D341Med (cell line): ENCODE measurements at places on chromosomes 11 and 22.
A peak's percentile ranks its signal among the peaks of the same experiment; 100 is the strongest.

DNA sequence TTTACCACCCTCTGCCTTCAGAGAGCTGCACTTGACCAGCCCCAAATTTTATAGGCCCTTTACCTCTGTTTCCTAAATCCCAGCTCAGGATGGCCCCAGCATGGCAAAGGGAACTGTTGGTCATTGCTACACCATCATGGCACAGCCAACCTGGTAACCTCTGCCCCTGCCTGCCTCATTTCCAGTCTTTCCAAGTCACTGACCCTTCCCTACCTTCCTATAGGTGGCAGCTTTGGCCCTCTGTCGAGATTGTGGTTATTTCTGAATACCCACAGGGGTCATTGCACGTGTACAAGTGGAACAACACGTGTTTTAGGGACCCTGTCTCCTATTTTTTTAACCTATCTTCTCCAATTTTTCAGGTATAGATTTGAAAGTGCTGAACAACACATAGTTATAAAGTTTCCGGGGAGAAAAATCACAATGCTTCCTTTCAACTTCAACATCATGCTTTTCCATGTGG is 2.8 kb downstream of the GALNT18 start:
- DNase-seq: no peak

DNA sequence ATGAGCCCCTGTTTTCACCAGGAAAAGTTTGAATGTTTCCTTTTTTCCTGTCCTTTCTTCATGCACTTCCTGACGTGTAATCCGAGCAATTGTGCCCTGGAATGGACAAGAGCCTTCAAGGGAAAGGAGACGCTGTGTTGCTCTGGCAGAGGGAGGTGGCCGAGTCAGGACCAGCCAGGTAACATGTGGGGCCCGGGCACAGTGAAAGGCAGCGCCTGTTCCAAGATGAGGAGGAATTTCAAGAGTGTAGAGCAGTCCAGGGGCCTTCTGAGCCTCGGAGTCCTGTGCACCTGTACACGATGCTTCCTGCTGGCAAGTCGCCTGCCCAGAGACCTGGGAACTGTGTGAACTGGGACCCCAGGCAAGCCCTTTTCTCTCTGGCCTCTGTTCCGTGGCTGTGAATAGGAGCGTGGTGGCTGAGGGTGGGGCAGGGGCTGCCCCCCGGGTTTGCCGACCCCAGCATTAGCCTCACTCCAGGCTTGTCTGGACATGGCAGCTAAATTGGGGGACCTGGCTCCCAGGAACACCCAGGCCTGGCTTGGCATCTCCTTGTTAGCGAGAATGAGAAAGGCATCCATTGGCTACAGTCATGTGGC is 92.0 kb downstream of the MYEOV start:
- DNase-seq: no peak

DNA sequence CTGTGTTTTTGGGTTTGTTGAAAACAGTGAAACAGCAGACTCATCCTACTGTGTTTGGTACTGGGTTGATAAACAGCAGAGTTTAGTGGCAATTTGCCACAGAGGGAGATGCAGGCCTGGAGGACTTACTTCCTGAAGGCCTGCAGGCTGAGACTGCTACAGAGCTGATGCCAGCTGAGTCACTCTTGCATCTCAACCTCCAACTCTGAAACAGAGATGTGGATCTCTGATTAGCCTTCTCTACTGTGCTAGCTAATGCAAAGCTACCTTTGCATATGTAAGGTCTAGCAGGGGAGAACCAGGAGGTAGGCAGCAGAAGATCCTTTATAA is 14.3 kb downstream of the ATP5MG start:
- DNase-seq: no peak

- DNase-seq: no peak
Observed at GRCh38 chr22:32777987-32778386, 23.5 kb upstream of the TIMP3 start.

- DNase-seq: no peak
Observed at GRCh38 chr22:22578702-22579424, 19.8 kb upstream of the PRAME start.

GRCh38 chr11:108870373-108871020 is 205.6 kb downstream of the DDX10 start:
- no peak for DNase-seq

DNA sequence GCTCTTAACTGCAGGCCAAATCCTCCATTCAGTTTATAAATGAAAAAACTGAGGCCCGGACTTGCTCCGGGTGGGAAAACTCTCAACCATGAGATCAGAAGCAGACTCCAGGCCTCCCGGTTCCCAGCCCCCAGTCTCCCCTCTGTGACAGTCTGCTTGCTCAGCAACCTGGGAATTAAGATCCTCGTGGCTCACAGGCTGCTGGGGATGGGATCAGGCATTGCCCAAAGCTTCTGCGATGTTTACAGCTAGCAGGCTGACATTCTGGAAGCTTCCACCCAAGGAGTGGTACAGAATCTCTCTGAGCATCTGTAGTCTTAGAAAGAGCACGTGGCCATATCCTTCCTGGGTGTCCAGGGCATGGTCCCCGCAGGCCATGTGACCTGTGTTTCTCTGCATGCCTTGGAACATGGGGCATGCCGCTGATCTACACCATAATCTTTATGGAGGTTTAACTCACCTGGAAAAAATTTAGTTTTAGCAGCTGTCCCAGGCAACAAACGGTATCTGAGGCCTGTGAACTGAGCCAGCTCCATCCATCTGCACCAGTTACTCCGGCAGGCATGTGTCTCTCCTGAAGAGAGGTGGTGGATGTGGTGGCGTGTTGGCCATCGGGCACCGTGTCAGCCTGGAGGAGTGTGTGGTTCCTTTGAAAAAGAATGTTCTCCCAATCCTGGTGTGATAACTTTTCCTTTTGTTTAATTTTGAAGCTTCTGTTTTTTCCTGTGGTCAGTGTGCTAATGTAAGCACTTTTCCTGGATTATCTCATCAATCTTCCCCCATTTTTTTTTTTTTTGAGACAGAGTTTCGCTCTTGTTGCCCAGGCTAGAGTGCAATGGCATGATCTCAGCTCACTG is 7.9 kb downstream of the FBLN1 start:
- DNase-seq: no peak

- DNase-seq: no peak
Observed at GRCh38 chr11:104798789-104799188, 99.5 kb downstream of the CASP12 start.

GRCh38 chr11:14253421-14253820 is 105.6 kb downstream of the RRAS2 start:
- DNase-seq: no peak

DNA sequence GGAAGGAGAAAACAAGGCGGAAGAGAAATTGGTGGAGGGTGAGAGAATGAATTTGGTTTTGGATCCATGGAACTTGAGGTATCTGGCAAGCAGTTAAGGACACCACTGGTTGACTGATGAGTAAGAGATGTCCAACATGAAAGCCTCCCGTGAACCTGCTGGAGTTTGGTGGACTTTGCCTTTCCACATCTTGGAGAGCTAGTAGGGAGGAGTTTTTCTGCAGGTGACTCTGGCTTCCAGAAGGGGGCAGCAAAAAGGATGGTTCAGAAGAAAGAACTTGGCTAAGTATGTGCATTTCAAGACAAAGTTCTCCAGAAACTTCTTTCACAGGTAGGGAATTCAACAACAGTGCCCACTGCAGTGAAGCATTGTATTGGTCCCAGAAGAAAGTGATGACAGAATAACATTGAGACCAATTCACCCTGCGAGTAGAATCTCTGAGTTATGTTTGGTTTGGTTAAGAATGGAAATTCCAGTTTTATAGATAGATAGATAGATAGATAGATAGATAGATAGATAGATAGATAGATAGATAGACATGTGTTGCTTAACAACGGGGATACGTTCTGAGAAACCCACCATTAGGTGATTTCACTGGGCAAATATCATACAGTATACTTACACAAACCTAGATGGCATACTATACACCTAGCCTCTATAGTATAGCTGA is 28.5 kb downstream of the DCDC1 start:
- peak; percentile 45 for DNase-seq

GRCh38 chr11:91528965-91529364 is 695.7 kb upstream of the FAT3 start:
- no peak for DNase-seq

DNA sequence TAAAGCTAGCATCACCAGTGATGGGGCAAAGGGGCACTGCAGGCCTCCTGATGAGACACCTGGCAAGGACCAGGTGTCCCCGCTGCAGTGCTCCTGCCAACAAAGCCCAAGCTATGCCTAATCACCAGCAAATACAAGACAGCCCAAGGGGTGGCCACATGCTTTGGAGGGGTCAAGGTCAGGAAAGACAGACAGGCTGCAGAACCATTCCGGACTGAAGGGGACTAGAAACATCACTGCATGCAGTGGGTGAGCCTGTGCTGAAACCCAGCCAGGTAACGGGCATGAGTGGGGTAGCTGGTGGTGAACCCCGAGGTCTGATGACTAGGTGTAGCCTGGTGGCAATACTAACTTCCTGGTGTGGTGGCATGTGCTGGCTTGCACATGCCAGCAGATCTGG is 111.1 kb downstream of the MED15 start:
- no peak for DNase-seq

- no peak for DNase-seq
Observed at GRCh38 chr11:38411149-38411548, 1813.1 kb upstream of the RAG2 start.

- DNase-seq: no peak
Observed at GRCh38 chr11:114039551-114039950, 20.0 kb upstream of the ZBTB16 start.

- no peak for DNase-seq
Observed at GRCh38 chr22:38981005-38981991, 849 bp upstream of the APOBEC3B start.

GRCh38 chr22:46047226-46047625 is 70.3 kb upstream of the WNT7B start:
- DNase-seq: no peak

DNA sequence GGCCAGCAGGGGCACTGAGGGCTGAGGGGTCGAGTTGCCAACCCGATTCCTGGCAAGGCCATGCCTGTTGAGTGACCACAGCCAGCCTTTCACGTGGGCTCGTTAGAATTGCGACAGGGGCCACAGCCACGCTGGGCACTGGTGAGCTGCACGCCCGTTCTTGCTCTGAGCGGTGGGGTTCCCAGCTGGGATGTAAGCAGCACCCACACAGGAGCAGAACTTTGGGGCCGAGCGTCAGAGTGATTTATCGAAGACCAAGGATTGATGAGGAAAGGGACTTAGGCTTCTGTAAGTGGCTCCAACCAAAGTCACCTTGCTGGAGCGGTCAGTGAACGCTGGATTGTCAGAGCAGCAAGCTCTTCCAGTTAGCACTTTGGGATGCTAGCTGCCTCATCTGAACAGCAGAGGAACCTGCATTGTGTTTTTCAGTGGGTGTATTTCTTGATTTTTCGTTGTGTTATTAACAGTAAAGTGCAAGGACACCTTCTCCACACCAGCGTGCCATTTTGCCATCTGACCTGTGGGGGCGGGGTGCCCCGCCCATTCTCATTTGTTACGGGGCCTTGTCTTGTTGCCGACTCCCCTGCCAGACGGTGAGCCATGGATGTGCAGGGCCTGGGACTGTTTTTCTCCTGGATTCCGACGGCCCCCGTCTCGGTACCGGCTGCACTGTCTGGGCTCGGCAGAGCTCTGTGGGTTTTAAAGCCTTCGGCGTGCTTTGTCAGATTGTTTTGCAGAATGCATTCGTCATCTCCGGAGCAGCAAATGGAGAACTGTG is 202.5 kb downstream of the TBC1D22A start:
- DNase-seq: no peak

GRCh38 chr11:74380746-74381439 is 17.3 kb downstream of the PGM2L1 start:
- no peak for DNase-seq

- DNase-seq: no peak
Observed at GRCh38 chr11:76225122-76225611, 18.9 kb upstream of the WNT11 start.

DNA sequence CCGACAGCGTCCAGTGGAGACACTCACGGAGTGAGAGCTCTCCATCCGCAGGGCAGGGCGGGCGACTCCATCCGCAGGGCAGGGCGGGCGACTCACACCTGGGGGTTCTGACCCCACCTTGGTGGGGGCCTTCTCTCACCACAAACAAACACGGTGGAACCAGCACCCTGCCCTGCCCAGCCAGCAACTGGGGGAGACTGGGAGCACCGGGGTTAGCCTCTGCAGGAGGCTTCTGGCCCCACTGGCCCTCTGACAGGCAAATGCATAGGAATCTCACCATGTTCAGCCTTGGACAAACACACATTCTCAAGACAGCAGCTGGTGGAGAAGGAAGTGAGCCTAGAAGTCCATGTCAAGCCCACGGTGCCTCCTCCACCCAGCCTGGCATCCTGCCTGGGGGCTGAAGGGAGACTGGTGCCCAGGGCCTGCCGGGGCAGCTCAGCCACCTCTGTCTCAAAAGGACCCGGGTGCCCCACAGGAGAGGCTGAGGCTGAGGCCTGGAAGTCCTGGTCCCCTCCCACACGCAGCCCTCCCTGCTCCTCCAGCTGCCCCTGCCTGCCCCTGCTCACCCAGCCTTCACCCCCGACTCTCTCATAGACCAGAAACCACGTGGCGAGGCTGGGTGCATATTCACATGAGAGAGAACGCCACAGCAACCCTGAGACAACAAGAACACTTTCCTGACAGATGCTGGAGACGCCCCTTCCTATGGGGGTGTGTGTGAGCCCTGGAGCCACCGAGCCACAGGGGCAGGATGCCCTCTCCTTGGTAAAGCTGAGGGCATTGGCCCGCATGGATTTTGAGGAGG is 98.4 kb upstream of the B3GAT1 start:
- DNase-seq: no peak

GRCh38 chr11:67409781-67410368 is 5.6 kb upstream of the CARNS1 start:
- no peak for DNase-seq

DNA sequence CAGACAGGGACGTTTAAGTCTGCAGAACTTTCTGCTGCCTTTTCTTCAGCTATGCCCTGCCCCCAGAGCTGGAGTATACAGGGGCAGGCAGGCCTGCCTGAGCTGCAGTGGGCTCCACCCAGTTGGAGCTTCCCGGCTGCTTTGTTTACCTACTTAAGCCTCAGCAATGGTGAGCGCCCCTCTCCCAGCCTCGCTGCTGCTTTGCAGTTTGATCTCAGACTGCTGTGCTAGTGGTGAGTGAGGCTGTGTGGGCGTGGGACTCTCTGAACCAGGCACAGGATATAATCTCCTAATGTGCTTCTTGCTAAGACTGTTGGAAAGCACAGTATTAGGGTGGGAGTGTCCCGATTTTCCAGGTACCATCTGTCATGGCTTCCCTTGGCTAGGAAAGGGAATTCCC is 38.5 kb downstream of the NELL1 start:
- DNase-seq: no peak

DNA sequence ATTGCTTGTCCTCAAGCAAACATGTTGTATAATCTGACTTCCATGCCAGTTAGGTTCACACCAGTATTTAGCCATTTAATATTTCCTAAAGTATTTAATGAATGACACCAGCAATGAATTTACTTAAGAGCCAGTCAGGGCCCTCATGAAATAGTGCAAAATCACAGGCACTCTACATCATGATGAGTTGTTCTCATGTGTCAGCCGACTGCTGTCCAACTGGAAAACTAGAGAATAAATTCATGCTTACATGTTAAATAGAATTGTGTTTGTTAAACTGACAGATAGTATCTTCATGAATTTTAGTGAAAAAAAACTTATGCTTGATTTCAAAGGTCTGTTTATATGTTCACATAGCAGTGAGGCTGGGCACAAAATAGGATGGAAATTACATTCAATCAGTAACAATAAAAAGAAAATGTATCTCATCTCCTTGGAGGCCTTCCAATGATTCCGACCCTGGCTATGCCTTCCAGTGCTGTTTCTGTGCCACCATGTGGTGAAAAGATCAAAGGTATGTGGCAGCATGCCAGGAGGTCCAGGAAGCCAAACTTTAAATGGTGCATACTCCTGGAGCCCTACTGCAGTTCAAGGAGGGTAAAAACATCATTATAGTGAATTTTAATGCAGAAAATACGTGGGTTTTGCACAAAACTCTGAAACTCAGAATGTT is 45.2 kb downstream of the CTSC start:
- no peak for DNase-seq

- DNase-seq: no peak
Observed at GRCh38 chr11:76424891-76425290, 19.9 kb upstream of the EMSY start.
